ENCODE measurements at places on chromosomes 11 and 22. TPM values are rescaled to one million over a fixed set of nuclear protein-coding genes. Genes with fewer than 3 reads are reported as not detected.

GRCh38 chr11:78542007-78542406 lies 32.7 kb downstream of the NARS2 start:
- H3K4me3 ChIP-seq: peak overlapping the region; percentile 9
- no peak overlapping the region for H3K27ac ChIP-seq
- DNase-seq: no peak
- peaks cover 23% of the 10 kb centered on the region for H3K4me1 ChIP-seq
- peaks cover 19% of the 10 kb centered on the region for H3K36me3 ChIP-seq
- no peaks in the 10 kb centered on the region for H3K27me3 ChIP-seq

- no peaks in the 10 kb centered on the region for H3K36me3 ChIP-seq
- H3K4me3 ChIP-seq: no peak overlapping the region
- peaks cover 6% of the 10 kb centered on the region for H3K27me3 ChIP-seq
- H3K27ac ChIP-seq: no peak overlapping the region
Observed at GRCh38 chr22:45460288-45461109, 42.2 kb upstream of the FBLN1 start.

The KREMEN1 gene
- not detected for total RNA-seq

The ACTN3 gene
- total RNA-seq: not detected

DNA sequence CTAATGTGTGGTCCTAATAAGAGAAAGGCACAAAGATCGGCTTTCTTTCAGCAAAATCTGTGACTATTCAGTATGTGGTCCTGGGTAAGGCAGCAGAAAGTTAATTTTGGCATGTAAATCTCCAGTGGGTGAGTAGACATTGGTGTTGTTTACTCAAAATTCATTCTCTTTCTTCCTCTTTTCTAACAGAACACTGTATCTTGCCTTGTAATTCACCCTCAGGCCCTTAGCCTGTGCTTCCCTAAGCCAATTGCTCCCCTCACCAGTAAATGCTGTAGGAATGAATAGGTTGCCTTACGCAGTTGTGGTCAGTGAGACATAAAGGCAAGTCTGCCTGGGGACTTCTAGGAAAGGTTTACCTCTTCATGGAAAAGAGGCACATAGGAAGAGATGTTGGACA lies 49.9 kb upstream of the PDE3B start:
- DNase-seq: no peak
- peaks cover 8% of the 10 kb centered on the region for H3K27me3 ChIP-seq

- H3K4me3 ChIP-seq: no peak overlapping the region
- peaks cover 13% of the 10 kb centered on the region for H3K27me3 ChIP-seq
- no peaks in the 10 kb centered on the region for H3K4me1 ChIP-seq
- DNase-seq: no peak
- no peak overlapping the region for H3K27ac ChIP-seq
Observed at GRCh38 chr11:120827820-120828219, 196.1 kb upstream of the TBCEL start.

The C11orf97 gene
- not detected for total RNA-seq

DNA sequence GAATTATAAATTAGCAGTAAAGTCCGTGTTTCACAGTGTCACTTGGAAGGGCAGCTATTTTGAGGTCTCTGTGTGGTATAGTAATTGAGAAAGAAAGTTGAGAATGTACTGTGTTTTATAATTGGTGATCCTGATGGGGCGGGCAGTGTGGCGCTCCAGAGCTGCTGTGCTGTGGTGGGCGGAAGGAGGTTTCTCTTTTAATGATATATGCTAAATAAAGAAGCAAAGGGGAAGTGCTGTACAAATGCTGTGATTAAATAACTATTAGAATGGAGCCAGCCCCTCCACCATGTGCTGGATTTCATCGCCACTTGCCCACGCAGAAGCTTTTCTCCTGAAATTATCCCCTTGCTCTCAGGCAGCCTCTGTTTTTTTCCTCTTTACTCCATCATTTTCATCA lies 24.6 kb downstream of the ATXN10 start:
- H3K27me3 ChIP-seq: no peaks in the 10 kb centered on the region
- peaks cover 71% of the 10 kb centered on the region for H3K36me3 ChIP-seq
- H3K4me3 ChIP-seq: no peak overlapping the region
- peaks cover 10% of the 10 kb centered on the region for H3K4me1 ChIP-seq
- peak overlapping the region; percentile 57 for H3K27ac ChIP-seq
- DNase-seq: no peak

- H3K27ac ChIP-seq: no peak overlapping the region
- no peak overlapping the region for H3K4me3 ChIP-seq
- no peaks in the 10 kb centered on the region for H3K4me1 ChIP-seq
- H3K36me3 ChIP-seq: peaks cover 88% of the 10 kb centered on the region
Observed at GRCh38 chr11:76010051-76010450, 195.0 kb downstream of the UVRAG start.

- no peak for DNase-seq
- no peak overlapping the region for H3K27ac ChIP-seq
- H3K4me3 ChIP-seq: no peak overlapping the region
- H3K36me3 ChIP-seq: no peaks in the 10 kb centered on the region
Observed at GRCh38 chr11:116217006-116217405, 555.8 kb downstream of the BUD13 start.

DNA sequence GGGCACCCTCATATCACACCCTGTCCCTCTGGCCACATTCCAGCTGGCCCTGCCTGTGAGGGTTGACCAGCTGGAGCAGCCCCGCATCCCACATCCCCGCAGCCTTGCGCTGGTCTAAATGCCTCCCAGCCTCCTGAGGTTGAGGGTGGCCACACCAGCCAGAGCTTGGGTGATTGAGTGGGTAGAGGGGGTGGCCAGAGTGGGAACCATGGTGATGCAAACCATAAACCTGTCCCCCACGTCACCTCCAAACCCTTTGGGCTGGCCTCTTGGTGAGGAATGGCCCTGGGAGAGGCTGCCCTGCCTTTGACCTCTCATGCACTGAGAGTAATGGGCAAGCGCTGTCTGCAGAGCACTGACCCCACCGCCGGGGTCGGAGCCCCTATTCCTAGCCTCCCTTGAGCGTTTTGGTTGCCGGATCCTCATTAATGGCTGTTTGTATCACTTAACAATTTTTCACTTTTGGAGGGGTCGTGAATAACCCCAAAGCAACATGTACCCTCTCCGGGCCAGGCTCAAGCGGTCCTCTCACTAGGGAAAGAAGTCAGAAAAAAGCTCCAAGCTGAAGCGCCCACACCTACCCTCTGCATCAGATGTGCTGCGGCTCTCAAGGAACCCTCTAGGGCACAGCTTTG lies 16.0 kb upstream of the KCNQ1OT1 start:
- H3K4me1 ChIP-seq: no peaks in the 10 kb centered on the region
- H3K27me3 ChIP-seq: no peaks in the 10 kb centered on the region
- H3K36me3 ChIP-seq: peaks cover 8% of the 10 kb centered on the region
- H3K4me3 ChIP-seq: no peak overlapping the region
- DNase-seq: no peak
- H3K27ac ChIP-seq: no peak overlapping the region

GRCh38 chr22:47621253-47621652 lies 858.8 kb downstream of the TBC1D22A start:
- no peaks in the 10 kb centered on the region for H3K4me1 ChIP-seq
- no peaks in the 10 kb centered on the region for H3K36me3 ChIP-seq
- no peak overlapping the region for H3K27ac ChIP-seq
- H3K4me3 ChIP-seq: no peak overlapping the region

The ABCC8 gene
- total RNA-seq: not detected

DNA sequence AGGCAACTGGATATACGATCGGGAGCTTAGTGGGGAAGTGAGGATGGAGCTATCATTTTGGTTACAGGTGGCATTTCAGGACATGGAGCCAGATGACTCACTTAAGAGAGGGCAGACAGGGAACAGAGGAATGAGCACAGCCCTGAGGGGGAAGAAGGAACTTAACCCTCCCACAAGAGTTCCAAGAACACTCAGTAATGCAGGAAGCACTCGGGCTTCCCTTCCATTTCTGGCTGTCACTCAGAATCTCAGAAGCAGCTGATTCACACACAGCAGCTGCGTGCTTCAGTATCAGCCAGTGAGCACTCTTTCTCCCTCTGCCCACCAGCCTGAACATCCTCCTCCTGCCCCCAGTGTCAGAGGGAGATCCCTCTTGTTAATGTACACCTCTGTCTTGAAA lies 34.8 kb downstream of the EFCAB6 start:
- no peak for DNase-seq
- no peak overlapping the region for H3K4me3 ChIP-seq
- no peaks in the 10 kb centered on the region for H3K4me1 ChIP-seq
- no peak overlapping the region for H3K27ac ChIP-seq
- no peaks in the 10 kb centered on the region for H3K36me3 ChIP-seq

- no peaks in the 10 kb centered on the region for H3K36me3 ChIP-seq
- peaks cover 47% of the 10 kb centered on the region for H3K27me3 ChIP-seq
- H3K4me1 ChIP-seq: peaks cover 8% of the 10 kb centered on the region
- H3K27ac ChIP-seq: no peak overlapping the region
- no peak for DNase-seq
- no peak overlapping the region for H3K4me3 ChIP-seq
Observed at GRCh38 chr11:9095421-9095820, 4.0 kb upstream of the SCUBE2 start.

The APOA4 gene
- not detected for total RNA-seq

- peaks cover 13% of the 10 kb centered on the region for H3K27me3 ChIP-seq
- no peak overlapping the region for H3K27ac ChIP-seq
Observed at GRCh38 chr11:78943154-78943553, 368.5 kb upstream of the NARS2 start.

- no peak overlapping the region for H3K4me3 ChIP-seq
- H3K27ac ChIP-seq: no peak overlapping the region
- peaks cover 4% of the 10 kb centered on the region for H3K4me1 ChIP-seq
- H3K36me3 ChIP-seq: no peaks in the 10 kb centered on the region
- DNase-seq: no peak
Observed at GRCh38 chr11:117458275-117459122, 130.8 kb downstream of the CEP164 start.

- DNase-seq: peak; percentile 33
- H3K27ac ChIP-seq: peak overlapping the region; percentile 94
- H3K27me3 ChIP-seq: peaks cover 4% of the 10 kb centered on the region
- H3K4me3 ChIP-seq: peak overlapping the region; percentile 95
Observed at GRCh38 chr11:117144477-117145392, 648 bp downstream of the PAFAH1B2 start.

- H3K27ac ChIP-seq: no peak overlapping the region
- no peaks in the 10 kb centered on the region for H3K36me3 ChIP-seq
- H3K4me1 ChIP-seq: peaks cover 19% of the 10 kb centered on the region
- no peak for DNase-seq
- H3K27me3 ChIP-seq: peaks cover 8% of the 10 kb centered on the region
- H3K4me3 ChIP-seq: no peak overlapping the region
Observed at GRCh38 chr11:63920126-63920938, 3.4 kb upstream of the RCOR2 start.

- no peak for DNase-seq
- no peak overlapping the region for H3K4me3 ChIP-seq
- no peaks in the 10 kb centered on the region for H3K27me3 ChIP-seq
Observed at GRCh38 chr11:48116437-48117228, 100.0 kb upstream of the OR4B1 start.

GRCh38 chr11:42075180-42075579 lies 615.7 kb upstream of the LRRC4C start:
- no peaks in the 10 kb centered on the region for H3K4me1 ChIP-seq
- no peak overlapping the region for H3K4me3 ChIP-seq
- no peaks in the 10 kb centered on the region for H3K27me3 ChIP-seq

The SCGB1C1 gene
- not detected for total RNA-seq

DNA sequence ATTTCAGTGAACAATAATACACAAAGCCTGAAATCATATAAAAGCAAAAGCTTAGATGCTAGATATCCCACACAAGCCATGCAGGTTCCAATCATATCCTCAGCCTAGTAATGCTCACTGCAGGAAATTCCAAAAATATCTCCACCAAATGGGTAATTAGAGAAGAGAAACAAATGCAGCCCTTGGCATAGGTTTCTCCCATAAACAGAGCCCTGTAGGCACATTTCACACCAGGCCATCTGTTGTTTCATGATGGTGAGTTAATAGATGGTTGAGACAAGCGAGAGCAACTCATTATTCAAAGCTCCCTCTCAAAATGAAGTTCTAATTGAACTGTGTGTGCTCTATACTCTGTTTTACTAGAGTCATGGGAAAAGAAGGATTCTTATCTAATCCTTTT lies 154.6 kb upstream of the TRPC6 start:
- DNase-seq: no peak
- no peaks in the 10 kb centered on the region for H3K4me1 ChIP-seq
- H3K27ac ChIP-seq: no peak overlapping the region

DNA sequence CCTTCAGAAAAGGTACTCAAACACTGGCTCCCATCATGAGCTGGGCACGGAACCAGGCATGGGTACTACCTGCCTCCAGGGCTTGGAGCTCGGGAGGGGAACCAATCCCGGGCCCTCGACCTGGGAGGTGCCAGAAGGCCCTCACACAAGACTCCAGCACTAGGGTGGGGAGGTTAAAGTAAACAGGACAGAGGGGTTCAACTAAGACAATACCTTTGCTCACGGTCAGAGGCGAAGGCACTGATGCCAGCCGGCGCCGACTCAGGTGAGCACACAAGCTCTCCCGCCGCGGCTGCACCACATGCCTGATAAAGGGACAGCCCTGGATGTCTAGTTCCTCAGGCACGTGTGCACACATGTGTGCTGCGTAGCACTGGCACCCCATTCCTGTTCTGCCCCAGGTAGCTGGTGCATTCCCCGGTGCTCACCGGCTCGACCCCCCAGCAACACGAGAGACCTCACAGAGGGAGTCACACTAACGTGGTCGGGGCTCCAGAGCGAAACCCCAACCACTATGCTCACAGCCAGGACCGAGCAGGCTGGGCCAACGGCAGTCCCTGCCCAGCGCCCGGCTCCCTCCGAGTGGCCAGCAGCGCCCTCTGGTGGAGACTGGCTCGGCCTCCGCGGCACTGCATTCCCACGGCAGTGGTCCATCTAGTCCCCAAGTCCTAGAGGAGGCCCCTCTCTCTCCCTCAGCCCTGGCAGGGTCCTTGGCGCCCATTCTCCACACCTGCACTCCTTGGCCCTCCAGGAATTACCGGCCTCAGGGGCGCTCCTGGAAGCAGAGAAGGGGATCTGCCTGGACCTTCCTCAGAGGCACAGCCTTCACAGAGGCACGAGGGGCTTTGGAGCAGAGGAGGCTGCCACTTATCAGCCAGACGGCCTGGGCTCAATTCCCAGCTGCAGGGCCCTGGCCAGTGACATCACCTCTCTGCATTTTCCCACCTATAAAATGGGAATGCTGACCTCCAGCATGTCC lies 28.8 kb upstream of the MOB2 start:
- peak; percentile 74 for DNase-seq
- no peak overlapping the region for H3K4me3 ChIP-seq
- H3K36me3 ChIP-seq: peaks cover 11% of the 10 kb centered on the region
- no peak overlapping the region for H3K27ac ChIP-seq
- peaks cover 52% of the 10 kb centered on the region for H3K4me1 ChIP-seq

The CNTN5 gene
- total RNA-seq: not detected

DNA sequence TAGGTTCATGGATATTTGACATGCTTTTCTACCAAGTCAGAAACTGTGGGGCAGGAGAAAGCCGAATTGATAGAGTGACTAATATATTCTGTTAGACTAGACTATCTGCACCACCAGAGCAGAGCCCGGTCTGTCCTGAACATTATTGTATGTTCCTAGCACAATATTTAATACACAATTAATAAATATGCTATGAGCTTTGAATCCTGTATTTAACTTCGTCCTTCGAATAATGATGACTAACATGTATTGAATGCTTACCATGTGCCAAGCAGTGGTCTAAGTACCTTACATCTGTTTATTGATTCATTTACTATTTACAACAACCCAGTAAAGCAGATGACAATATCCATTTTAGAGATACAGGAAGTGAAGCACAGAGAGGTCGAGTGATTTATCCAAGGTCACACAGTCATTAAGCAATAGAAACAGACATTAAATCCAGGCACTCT lies 44.8 kb upstream of the ANO3 start:
- peaks cover 5% of the 10 kb centered on the region for H3K4me1 ChIP-seq
- peaks cover 6% of the 10 kb centered on the region for H3K27me3 ChIP-seq
- H3K27ac ChIP-seq: no peak overlapping the region
- DNase-seq: no peak
